GM06990 (cell line): ENCODE measurements at places on chromosomes 4 and X.

DNA sequence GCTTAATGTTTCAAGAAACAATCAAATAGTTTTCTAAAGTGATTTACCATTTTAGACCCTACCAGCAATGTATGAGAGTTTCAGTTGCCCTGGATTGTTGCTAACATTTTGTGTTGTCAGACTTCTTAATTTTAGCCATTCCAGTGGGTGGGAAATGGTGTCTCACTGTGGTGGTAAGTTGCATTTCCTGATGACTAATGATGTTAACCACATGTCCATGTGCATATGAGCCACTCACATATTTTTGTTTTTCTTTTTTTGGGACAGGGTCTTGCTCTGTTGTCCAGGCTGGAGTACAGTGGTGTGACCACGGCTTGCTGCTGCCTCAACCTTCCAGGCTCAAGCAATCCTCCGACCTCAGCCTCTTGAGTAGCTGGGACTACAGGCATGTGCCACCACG, 48.3 kb downstream of the MED28 start:
- no peak for DNase-seq

DNA sequence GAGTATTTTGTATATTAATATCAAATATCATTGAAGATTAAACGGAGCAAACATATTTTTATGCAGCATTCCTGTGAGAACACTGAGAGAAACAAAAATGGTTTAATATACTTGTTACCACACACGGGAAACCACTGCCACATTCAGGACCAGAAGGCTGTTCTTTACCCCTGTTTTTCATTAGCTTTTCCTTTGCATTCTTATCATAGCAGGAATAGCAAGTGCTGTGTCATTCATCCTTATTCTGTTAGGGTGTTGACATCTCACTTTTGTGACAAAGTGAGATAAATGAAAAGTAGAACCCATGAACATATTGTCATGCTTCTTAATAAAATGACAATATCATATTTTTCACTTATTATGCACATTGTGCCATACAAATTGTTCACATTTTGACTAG, 212.4 kb upstream of the NDST4 start:
- DNase-seq = no peak

GRCh38 chr4:81003597-81004111, 26.9 kb upstream of the BMP3 start:
- peak; percentile 41 for DNase-seq

- DNase-seq = no peak
Measured at GRCh38 chrX:150715184-150715583, 22.0 kb downstream of the MTMR1 start.

GRCh38 chrX:155108427-155108826, 37.1 kb downstream of the BRCC3 start:
- DNase-seq = no peak

- DNase-seq = no peak
Measured at GRCh38 chr4:65658117-65658516, 12.2 kb downstream of the EPHA5 start.

- DNase-seq = no peak
Measured at GRCh38 chr4:153939570-153939969, 150.7 kb upstream of the SFRP2 start.

DNA sequence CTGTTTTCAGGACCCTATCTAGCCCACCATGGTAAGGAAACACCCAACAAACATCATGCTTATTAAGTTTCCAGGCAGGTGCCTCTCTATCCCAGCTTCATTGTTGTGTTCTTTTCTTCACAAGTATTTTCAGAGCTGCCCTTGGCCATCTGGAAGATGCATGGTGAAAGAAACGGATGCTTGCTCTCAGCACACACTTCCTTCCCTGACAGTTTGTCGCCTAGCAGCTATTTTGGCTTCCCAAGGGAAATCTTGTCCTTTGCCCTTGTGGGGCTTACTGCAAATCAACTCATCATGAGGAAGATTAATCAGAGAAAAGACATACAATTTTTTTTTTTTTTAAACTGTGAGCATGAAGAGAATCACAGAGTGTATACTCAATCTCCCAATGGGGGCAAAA, 128.8 kb downstream of the ASMT start:
- no peak for DNase-seq

DNA sequence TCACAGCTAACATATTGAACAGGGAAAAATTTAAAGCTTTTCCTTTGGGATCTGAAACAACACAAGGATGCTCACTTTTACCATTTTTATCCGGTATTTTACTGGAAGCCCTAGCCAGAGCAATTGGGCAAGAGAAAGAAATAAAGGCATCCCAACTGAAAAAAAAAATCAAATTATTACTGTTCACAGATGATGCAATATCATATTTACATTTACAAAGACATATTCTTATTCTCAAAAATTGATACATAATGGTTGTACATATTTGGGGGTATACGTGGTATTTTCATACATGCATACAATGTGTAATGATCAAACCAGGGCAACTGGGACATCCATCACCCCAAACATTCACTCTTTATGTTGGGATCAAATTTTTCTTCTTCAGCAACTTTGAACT, 337.0 kb upstream of the SLC7A11 start:
- DNase-seq = no peak

DNA sequence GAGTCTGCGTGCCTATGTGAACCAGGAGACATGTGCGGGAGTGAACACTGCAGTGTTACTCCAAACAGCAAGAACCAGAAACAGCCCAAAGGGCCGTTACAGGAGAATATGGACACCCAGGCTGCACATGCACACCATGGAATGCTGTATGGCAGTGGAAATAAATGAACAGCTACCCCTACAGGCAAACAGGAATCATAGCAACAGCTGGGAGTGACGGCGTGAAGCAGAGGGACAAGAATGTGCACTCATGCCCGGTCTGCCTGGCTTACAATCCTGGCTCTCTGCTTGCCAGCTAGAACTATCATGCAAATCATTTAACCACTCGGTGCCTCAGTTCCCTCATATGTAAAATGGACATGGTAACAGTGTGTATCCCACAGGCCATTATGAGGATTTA, 16.6 kb downstream of the GPKOW start:
- no peak for DNase-seq

GRCh38 chr4:145827885-145828284, 110.7 kb downstream of the ZNF827 start:
- no peak for DNase-seq
